ENCODE measurements at places on chromosomes 4 and X. TPM values are rescaled to one million over a fixed set of nuclear protein-coding genes. Genes with fewer than 3 reads are reported as not detected.
A peak's percentile ranks its signal among the peaks of the same experiment; 100 is the strongest.

DNA sequence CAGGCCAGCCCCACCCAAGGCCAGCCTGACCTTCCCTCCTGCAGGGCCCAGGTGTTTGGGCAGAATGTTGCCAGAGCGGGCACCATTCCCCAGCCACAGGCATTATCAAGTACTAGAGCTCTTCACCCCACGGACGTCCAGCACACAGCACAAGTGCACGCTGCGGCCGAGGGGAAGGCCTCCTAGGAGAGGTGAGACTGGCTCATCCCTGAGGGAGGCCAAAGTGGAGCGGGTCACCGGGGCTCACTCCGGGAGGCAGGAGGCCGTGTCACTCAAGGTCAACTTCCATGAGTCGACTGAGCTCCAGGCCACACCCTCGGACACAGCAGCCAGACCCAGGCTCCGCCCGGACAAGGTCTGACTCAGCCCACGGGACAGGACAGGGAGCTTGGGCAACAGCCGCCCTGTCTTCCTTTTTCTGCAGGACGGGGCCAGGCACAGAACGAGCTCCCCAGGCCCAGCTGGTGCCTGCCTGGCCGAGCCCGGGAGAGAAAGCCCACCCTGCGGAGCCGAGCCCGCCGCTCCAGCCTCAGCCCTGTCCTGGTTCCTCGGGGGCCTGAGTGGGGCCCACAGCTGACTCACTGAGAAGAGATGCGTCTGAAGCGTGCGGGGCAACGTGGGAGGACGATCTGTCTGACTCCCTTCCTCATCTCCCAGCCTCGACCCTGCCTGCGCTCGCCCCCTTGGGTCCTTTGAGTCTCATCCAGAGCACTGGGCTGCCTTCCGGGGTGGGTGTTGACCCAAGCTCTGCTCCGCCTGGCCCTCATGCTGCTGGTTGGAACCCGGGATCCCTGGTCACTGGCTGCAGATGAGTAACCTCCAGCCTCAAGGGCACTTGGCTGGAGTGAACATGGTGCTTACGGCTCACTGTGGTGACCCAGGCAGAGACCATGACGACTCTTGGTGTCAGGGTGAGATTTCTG is 1.6 kb downstream of the SLC49A3 start:
- peak; percentile 85 for DNase-seq

GRCh38 chr4:183348706-183349659 is 26.8 kb upstream of the CLDN24 start:
- DNase-seq, result peak; percentile 64

DNA sequence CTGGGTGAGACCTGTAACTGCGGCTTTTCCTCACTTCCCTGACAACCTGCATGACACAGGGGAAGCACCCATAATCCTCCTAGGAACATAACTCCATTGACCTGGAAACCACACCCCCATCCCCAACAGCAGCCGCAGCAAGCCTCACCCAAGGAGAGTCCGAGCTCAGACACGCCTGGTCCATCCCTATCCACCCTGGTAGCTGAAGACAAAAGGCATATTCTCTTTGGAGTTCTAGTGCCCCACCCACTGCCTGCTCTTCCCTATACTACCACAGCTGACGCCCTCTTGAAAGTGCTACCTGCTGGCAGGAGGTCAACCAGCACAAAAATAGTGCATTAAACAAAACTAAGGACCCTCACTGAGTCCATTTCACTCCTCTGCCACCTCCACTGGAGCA is 1080.9 kb upstream of the IGFBP7 start:
- DNase-seq, result no peak

- no peak for DNase-seq
These were observed 53.3 kb downstream of the NFKB1 start for GRCh38 chr4:102554482-102554881.

DNA sequence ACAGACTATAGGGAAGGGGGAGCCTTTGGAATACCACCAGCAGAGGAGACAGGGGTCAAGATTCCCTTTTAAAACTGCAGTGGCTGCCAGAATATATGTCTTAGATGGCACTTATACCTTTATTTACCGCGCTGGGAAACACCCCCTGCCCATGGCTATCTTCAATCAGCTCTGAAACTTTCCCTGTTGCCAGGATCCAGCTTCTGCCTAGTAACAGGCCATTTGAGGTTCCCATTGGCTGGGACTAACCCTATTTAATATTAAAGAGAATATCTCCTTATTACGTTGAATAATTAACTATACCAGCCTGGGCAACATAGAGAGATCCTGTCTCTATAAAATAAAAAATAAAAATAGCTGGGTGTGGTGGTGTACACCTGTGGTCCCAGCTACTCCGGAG is 23.8 kb downstream of the SOWAHB start:
- no peak for DNase-seq

GRCh38 chrX:129748305-129748704 is 9.5 kb downstream of the XPNPEP2 start:
- no peak for DNase-seq

DNA sequence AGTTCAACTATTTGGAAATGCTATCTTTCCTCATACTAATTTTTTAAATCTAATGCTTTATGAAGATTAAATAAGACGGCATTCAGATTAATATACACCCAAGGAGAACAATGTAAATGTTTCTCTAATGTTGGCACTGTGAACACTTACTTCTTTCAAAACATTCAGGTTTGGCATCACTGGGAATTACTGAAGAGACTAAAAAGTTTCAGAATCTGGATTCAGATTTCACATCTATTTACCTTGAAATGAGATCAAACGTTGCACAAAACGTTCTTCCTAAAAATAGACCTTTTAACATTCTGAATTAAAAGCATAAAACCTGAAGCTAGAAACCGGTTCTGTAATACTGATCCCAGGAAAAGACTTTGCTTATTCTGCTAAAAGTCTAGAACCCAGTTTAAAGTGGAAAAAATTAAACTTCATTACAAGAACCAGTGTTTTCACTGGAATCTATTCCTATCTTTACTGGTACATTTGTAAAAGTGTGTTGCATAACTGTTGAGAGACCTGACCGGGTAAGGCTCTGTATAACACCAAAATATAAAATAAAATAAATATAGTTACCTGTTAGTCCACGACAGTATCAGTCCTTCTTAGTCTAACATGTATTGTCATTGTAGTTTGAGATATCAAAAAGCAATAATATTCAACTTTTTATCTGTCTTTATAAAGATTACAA is 117.4 kb upstream of the MAP9 start:
- DNase-seq, result no peak

GRCh38 chr4:145625677-145626622 is 6.8 kb downstream of the MMAA start:
- DNase-seq, result no peak

GRCh38 chrX:134258202-134258601 is 21.2 kb downstream of the CCDC160 start:
- no peak for DNase-seq

DNA sequence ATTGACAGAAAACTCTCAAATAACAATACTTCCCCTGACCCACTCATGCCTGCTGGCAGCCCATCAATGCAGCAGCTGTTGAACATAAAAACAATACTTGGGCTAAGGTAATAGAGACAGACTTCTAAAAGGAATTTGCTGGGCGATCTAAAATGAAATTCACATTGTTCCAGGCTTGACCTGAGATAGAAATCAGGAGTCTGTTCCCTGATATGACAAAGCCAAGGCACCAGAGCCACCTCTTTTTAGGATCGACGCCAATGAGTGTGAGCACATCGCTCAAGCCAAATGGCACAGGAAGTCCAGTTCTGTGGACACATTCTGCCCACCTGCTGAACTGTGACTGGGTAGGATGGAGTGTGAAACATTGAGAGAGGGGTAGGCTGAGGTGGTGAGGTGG is 4.9 kb downstream of the SEPTIN11 start:
- DNase-seq, result no peak

The IL21 gene
- total RNA-seq, result not detected

The GSX2 gene
- not detected for total RNA-seq

The PCDH11X gene
- total RNA-seq, result not detected

The HELT gene
- total RNA-seq, result not detected
